Cerebellar cortex (tissue), 1 donor: ENCODE measurements at places on chromosomes 2 and 18.

DNA sequence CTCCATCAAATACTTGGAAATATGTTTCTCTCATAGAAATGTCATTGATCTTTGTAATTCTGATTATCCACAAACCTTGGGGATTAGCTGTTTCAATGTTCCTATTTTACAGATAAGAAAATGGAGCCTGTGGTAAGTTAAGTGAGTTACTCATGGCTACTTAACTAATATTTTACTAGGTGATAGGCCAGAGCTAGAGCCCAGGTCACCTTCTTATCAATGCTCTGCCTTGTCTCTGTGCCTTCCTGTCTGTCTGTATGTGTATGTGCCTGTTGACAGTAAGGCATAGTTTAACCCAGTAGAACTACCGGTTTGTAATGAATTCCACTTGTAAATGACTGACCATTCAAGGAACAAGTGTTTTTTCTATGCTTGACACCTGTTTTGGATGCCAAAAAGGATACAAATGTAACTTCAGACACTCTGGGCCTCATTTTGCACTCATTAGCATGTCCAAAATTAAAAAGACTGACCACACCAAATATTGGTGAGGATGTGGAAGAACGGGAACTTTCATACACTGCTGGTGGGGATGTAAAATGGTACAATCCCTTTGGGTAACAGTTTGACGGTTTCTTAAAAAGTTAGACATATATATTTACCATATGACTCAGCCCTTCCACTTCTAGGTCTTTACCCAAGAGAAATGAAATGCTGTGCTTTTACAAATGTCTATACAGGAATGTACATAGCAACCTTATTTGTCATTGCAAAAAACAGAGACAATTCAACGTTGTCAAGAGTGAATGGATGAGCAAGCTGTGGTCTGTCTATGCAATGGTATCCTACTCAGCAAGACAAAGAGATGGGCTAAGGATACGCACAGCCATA is 19.6 kb upstream of the IL1A start:
- no peak for DNase-seq

DNA sequence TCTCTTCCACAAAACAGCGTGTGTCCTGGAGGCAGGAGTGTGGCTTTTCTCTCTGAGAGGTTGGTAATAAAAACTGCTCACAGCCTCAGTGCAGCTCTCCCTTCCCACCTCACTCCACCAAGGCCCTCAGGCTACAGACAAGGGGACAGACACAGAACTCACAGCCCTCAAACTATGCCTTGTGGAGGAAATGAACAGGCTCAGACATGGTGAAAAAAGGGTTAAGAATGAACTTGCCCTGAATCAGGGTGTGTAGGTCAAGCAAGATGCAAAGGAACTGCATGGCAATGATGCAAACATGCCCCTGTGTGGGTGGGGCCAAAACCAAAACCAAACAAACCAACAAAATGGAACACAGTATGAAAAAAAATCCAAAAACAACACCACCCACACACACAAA is 125.8 kb downstream of the GALNT14 start:
- no peak for DNase-seq

GRCh38 chr2:152867397-152867796 is 149.0 kb downstream of the ARL6IP6 start:
- DNase-seq, result no peak

DNA sequence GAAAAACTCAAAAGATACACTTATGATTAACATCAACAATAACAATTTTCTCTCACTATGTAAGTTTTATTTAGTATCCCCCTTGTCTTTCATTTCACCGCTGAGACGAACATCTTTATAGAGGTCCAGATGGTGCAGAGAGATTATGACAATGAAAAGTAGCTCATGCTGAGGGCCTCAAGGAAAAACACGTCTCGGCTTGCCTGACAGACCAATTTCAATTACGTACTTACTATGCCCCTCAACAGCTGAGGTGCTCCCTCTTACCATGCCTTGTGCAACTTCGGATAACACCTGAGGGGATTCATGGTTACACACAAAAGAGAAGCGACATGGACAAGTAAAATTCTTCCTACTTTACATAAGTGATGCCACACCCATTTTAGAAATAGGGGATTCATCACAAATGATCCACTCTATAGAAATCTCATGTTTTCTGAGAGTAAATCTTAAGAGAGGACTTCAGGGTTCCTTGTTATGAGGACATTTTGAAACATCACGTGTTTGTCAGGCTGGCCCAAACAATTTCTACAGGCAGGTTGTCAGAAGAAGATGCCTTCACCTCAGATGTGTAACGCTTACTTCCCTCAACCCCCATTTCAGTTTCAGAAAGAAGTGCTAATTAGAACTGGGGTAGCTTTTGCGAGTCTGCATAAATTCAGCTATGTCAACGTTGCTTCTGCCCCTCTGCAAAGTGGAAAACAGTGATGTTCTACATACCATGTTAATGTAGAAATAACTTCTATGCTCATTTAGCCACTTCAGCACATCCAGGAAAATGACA is 191.4 kb downstream of the NRXN1 start:
- peak; percentile 74 for DNase-seq

DNA sequence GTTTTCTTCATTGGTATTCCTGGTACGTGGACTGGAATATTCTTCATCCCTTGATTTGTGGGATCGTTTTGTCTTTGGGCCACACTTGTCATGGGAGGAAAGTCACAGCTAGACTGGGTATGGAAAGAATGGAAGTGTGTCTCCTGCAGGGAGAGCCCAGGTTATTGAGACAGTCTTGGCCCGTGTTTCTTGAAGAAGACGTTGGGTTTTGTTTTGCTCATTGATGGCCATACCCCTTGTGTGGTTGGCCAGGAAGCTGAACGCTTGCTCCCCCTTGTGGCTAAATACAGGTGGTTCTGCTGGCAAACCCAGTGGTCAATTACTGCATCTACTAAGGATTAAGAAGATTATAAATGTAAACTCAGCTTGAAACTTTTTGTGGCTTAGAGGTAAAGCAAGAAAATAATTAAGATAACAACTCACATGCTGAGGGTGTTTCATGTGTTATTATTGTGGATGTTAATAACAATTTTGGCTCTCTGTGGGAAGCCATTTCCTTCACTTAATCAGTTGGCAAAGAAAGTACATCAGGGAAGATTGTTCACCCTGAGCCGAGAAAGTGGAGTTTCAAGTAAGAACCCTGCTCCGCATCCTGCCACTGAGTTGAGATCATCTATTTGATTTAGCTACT is 91.8 kb downstream of the NEDD4L start:
- peak; percentile 68 for DNase-seq

GRCh38 chr18:77091366-77091765 is 41.2 kb downstream of the MBP start:
- DNase-seq, result no peak

GRCh38 chr18:58671632-58672564 is 633 bp downstream of the MALT1 start:
- DNase-seq, result peak; percentile 43

DNA sequence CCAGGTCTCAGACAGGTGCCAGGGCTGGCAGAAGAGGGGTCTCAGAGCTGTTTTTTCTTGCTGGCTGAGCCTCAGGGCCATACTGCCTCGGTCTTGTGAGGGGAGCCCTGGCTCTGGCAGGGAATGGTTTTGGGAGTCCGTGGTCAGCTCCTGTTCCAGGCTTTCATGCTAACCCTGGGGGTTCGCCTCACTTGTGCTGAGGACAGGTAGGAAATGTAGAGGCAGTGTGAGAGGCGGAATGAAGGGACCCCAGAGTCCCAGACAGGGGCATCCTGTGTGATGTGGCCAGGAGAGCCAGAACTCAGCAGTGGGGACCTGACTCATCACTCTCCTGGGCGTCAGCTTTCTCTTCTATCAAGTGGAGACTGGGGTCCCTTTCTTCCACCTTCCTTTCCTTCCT is 5.7 kb upstream of the CELF4 start:
- no peak for DNase-seq

DNA sequence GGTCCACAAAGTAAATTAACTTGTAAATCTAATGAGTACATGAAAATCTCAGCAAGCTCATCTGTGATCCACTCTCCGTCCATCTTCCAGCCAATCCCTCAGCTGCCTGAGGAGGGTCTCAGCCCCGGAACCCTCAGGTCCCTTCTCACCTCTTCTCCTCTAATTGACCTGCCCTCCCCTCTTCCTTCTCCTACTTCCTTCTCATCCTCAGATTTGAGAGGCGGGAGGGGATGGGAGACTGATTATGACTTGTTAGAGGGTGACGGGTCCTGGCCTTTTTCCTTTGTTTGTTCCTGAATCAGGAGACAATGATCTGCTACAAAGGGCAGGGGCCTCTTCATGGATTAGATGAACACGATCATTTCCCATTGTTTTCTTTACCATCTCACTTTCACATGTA is 80.1 kb downstream of the CYBRD1 start:
- DNase-seq, result no peak

DNA sequence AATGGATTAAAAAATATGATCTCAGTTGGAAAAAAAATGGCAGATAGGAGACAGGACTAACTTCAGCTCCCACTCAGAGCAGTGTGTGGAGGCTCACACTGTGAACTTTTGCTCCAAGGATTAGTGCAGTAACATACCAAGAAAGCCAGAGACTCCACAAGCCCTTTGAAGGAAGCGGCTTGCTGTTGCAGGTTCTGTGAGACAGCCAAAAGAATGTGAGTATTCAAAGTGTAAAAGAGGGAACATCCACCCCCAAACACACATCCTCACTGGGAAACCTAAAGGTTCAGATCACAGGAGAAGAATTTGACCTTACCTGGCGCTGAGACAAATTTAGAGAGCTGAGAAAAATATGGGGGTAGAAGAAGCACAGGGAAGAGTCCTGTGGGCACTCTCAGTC is 77.5 kb downstream of the FAM171B start:
- no peak for DNase-seq

- DNase-seq, result no peak
Observed at GRCh38 chr2:40213619-40214018, 238.3 kb downstream of the SLC8A1 start.

- DNase-seq, result no peak
Observed at GRCh38 chr2:97908208-97908676, 87.5 kb downstream of the TMEM131 start.

DNA sequence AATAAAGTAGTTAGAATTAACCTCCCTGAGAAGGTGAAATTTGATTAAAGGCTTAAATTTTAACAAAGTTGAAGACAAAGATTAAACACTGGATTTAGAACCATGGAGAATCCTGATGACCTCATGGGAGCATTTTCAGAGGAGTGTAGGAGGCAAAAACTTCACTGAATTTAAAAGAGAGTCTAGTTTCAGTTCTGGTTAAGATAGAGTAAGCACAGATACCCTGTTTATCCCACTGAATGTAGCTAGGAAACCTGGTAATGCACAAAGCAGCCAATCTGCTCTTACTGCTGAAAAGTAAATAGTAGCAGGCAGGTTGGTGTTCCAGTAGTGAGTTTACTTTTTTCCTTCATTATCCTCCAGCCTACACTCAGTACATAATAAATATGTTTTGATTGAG is 654.9 kb upstream of the SYT4 start:
- DNase-seq, result no peak

GRCh38 chr18:5288517-5288935 is 7.0 kb downstream of the ZBTB14 start:
- no peak for DNase-seq

GRCh38 chr2:164910101-164910899 is 45.0 kb downstream of the SLC38A11 start:
- no peak for DNase-seq

GRCh38 chr18:6878556-6879297 is 149.2 kb downstream of the ARHGAP28 start:
- no peak for DNase-seq
